Panc1 (cell line): ENCODE measurements at places on chromosomes 4 and X.

DNA sequence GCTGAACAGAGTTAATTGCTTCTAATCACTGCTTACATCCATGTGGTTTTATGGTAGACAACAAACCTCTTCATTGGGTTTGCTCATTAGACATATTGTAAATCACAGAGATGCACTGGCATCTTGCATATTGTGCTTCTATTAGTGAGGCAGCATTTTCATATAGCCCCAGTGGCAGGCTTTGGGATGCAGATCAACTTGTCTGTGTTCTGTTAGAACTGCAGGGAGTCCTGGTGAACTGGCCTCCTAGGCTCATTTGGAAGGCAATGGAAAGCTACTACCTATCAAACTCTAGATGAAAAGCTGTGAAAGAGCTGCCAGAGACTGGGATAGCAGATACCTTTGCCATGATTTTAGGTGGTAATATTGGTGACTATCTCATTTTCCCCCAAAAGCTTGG, 108.8 kb downstream of the NAA11 start:
- DNase-seq = no peak

DNA sequence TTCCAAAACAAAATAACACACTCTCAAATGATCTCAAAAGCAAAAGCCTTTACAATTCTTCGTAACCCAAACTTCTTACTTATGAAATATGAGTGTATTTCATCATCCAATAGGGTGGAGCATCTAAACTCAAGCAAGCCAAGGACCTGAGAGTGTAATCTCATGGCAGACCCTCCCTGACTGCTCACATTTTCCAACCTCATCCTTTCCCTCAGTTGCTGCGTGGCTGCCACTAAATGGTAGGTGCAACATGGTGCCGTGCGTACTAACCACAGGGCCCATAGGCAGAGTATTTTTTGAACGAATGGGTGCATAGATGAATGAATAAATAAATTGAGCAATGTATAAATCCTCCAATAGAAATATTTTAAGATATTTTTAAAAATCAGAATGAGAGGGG, 45.4 kb downstream of the TTC29 start:
- DNase-seq = no peak

DNA sequence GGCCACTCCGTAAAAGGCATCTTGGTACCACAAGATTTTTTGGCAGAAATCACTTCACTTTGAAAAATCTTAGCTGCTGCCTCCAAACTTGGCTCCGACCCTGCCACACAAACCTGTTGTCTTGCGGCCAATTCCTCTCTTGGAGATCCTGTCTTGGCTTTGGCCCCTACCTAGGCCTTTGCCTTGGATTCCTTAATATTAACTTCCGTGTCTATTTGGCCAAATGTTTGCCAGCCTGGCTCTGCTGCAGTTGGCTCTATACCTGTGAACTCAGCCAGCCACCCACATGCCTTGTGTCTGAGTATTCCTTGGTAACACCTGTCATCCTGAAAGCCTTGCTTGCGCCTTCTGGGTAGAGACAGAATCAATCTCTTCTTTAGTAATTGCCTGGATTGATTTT, 12.5 kb downstream of the GRXCR1 start:
- no peak for DNase-seq

DNA sequence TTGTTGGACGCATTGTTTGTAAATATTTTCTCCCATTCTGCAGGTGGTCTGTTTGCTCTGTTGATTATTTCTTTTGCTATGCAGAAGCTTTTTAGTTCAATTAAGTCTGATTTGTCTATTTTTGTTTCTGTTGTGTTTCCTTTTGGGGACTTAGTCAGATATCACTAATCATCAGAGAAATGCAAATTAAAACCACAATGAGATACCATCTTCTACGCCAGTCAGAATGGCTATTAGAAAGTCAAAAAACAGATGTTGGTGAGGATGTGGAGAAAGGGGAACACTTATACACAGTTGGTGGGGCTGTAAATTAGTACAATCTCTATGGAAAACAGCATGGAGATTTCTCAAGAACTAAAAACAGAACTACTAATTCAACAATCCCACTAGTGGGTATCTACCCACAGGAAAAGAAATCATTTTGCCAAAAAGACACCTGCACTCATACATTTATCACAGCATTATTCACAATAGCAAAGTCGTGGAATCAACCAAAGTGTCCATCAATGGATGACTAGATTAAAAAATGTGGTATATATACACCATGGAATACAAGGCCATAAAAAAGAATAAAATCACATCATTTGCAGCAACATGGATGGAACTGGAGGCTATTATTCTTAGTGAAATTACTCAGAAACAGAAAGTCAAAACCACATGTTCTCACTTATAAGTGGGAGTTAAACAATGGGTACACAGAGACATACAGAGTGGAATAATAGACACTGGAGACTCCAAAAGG, 8.1 kb downstream of the COQ2 start:
- no peak for DNase-seq

DNA sequence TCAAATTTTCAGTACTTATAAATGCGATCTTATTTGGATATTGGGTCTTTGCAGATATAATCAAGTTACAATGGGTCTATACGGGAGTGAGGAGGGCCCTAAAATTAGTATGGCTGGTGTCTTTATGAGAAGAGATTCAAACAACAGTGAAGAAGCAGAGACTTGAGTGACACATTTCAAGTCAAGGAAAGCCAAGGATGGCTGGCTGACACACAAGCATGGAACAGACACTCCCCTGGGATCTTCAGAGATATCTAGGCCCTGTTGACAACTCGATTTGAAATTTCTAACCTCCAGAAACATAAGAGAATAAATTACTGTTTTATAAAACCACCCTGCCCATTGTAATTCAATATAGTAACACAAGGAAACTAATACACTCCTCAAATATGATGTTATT, 1886.0 kb upstream of the PCDH7 start:
- DNase-seq = no peak

- DNase-seq = peak; percentile 67
Measured at GRCh38 chr4:168449719-168450452, 30.4 kb downstream of the DDX60L start.

DNA sequence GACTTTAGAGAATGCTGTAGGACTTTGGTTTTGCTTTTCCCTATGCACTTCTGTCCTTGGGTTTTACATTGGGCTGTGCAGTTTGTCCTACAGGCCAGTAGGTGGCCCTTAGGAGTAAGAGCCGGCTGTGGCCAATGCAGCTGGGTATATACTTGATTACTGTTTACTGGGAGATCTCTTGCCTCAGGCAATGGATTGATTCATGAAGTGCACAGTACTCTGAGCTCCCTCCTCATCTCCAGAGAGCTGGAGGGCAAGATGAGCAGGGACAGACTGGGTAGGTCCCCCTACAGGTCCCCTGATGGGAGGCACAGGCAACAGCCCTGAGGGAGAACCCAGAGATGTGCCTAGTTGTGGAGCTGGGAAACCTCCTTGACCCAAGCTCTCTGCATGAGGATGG, 103.8 kb upstream of the QRFPR start:
- DNase-seq = peak; percentile 20
